ENCODE measurements at places on chromosomes 3 and 15.
A peak's percentile ranks its signal among the peaks of the same experiment; 100 is the strongest.

GRCh38 chr3:161082063-161082462, 23.1 kb downstream of the B3GALNT1 start:
- no peak for DNase-seq

- DNase-seq, result no peak
These were observed 550.8 kb downstream of the DIPK2A start for GRCh38 chr3:144522456-144522855.

- no peak for DNase-seq
These were observed 9.3 kb upstream of the BCL2L10 start for GRCh38 chr15:52121896-52122295.

DNA sequence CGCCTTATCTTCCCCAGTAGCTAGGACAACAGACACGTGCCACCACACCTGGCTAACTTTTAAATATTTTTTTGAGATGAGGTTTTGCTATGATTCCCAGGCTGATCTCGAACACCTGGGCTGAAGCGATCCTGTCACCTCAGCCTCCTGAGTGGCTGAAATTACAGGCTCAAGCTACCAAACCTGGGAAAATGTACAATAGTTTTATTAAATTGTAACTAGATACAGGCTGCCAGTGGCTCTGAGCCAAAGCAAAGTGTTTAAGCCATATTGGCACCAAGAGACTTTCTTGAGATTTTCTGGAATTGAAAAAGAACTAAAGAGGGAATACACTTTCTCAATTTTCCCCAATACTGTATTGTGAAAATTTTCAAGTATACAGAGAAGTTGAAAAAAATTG, 204.3 kb downstream of the SUCLG2 start:
- DNase-seq, result no peak

- peak; percentile 83 for DNase-seq
These were observed 50.6 kb downstream of the SV2B start for GRCh38 chr15:91150502-91151160.

DNA sequence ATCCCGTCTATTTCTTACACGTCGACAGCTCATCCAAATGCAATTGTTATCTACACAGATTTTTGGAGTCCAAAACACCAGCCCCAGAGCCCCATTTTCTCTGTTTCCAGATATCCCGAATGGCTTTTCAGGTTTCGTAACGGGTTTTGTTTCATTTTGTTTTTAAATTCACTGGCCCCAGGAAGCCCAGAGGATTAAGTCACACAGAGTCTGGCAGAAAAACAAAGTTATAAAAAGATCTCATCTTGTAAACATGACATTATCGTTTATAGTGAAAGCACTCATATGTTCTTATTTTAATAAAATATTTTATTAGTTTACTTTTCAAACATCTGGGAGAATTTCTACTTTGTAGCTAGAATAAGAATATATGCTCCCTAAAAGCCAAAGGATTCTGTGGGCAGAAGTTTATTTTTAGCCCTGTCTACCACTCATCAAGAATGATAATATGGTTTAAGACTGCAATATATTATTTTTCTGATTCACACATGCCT, 149.3 kb upstream of the SLC2A2 start:
- DNase-seq, result no peak

DNA sequence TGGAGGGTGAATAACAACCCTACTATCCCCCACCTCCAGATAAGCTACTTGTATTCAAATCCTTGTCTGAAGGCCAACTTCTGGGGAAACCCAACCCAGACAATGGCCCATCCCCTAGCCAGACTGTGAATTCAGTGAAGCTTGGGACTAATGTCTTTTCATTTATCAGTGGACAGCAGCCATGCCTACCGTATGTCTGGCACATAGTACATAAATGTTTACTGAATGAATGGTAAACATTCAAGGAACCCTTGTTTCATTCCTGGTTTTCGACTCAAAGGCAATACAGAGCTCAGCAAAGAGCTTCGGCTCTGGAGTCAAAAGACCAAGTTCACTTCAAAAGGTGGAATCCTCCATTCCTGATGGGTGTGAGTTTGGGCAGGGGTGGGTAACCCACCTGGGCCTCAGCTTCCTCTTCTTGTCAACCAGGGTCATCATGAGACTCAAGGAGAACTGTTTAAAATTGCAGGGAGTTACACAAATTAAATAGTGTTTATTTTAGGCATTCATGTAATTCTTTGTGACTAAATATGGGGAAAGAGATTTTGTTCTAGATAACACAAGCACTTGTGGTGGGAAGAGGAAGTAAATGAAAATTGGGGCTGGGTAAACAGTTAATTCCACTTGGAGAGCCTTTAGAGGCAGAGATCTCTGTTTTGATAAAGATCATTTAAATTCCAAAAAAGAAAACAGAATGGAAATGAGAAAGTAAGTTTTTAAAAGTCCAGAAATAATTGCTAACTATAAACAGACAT, 303.7 kb upstream of the WNT5A start:
- no peak for DNase-seq
